NCI-H82 (cell line): ENCODE measurements at places on chromosomes 3 and 15.

DNA sequence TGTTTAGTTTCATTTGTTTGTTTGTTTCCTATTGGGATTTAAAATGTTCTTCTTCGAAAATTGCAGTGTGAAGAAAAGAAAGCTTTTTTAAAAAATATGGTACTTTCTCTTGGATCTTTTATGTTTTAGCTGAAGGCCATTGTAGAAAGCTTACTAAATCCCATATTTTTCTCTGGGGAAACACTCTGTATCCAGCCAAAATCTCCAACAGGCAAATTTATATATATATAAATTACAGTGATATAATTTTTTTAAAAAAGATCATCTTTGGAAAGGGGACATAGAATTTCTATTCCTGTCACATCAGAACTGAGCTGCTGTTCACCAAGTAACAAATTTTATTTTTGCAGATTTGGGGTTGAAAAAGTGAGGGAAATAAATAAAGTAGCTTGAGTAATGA is 19.6 kb upstream of the EPHA3 start:
- DNase-seq: no peak

DNA sequence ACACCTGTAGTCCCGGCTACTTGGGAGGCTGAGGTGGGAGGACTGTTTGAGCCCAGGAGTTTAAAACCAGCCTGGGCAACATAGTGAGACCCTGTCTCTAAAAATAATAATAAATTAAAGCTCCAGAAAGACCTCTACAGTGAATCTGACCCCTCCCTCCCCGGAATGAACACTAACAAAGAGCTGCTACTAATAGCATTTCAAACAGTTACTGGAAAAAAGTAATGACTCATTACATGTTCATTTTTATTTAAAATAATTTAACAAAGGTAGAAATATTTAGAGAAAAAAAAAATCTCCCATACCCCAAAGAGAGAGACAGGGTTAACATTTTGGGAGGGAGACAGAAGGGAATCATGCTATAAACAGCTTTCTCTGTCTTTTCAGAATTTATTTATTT is 2.2 kb upstream of the UBA3 start:
- DNase-seq: no peak

DNA sequence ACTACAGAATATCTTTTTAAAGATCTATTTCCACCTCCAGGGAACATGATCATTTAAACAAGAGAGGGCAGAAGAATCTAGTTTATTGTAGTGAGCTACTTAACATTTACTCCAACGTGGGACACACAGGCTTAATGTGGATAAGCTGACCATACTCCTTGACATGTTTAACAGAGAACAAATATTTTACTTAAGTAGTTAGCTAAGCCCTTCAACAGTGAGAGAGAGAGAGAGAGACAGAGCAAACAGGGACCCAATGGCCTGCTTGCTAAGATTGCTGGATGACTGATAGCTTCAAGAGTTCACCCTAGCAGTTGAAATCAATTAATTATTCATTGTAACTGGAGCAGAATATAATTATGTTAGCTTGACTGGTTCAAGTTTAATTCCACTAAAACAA is 158.6 kb downstream of the ADAM10 start:
- peak; percentile 44 for DNase-seq

GRCh38 chr15:68025835-68026424 is 28.2 kb upstream of the PIAS1 start:
- DNase-seq: no peak

GRCh38 chr3:126996905-126997304 is 14.0 kb downstream of the PLXNA1 start:
- DNase-seq: no peak

DNA sequence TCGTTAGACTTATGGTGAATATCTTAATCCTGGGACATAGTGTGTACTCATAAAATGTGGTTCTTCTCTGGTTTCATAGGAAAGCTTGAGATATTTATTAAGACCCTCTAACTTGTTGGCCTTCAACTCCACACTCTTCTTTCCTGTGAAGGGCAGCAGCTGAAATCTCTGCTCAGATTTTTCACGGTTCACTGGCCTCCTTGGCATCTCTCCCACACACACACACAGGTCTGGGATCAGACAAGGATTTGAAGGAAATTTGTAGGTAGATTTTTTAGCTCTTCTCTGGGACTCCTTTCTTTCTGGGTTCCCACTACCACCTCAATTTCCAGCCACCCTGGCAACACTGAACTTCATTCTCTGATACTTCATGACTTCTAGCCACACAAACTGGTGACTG is 70.2 kb downstream of the MYRIP start:
- DNase-seq: no peak

GRCh38 chr15:65981837-65982626 is 112.7 kb downstream of the RAB11A start:
- peak; percentile 81 for DNase-seq

- no peak for DNase-seq
These were observed 14.4 kb downstream of the ABHD17C start for GRCh38 chr15:80709542-80709941.

GRCh38 chr15:75705854-75706681 is 6.6 kb downstream of the CSPG4 start:
- DNase-seq: no peak

DNA sequence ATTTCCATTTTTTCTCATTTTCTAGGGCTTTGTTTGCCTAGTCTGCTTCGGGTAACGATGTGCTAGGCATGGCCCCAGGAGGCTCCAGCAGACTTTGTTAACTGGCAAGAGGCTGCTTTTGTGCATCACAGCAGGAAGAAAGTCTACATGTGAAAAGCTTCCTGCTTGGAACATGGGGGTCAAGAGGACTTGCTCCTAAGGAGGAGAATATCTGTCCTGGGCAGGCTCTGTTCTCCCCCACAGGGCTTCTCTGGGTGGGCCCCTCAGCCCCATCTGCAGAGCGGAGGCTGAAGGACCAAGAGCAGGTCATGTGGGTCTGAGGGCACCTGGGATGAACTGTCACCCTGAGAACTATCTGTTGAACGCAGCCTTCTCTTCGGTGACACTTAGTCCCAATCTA is 94.7 kb downstream of the CCNL1 start:
- DNase-seq: no peak

GRCh38 chr15:72733941-72734738 is 48.1 kb downstream of the BBS4 start:
- no peak for DNase-seq

DNA sequence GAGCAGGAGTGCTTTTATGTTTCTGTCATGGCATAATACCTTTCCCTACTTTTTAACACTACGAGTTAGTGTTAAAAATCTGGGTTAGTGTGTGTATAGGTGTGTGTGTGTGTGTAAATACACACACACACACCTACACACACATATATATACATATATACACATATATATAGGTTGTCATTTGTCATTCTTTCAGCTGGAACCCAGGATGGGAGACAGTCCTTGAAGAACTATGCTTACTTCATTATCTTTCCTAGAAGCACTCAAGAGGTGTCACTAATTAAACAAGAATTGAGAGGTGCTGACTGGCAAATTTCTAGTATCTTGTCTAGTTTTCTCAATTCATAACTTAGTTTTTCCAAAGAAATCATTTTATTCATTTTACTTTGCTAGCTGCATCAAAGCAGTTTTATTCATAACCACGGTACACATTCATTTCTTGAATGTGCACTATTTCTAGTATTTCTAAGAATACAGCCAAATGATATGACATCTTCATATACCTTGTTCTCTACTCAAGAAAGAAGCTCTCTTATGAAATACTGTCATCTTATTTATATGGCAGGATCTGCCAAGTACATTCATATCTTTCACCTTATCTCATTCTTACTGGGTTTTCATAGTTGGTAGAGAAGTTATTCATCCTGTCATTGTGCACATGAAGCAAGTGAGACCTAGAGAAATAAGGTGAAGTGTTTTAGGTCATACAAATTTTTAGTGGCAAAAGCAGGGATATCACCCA is 46.6 kb downstream of the ISL2 start:
- no peak for DNase-seq

GRCh38 chr15:45093013-45093412 is 21.0 kb downstream of the DUOX2 start:
- DNase-seq: no peak

DNA sequence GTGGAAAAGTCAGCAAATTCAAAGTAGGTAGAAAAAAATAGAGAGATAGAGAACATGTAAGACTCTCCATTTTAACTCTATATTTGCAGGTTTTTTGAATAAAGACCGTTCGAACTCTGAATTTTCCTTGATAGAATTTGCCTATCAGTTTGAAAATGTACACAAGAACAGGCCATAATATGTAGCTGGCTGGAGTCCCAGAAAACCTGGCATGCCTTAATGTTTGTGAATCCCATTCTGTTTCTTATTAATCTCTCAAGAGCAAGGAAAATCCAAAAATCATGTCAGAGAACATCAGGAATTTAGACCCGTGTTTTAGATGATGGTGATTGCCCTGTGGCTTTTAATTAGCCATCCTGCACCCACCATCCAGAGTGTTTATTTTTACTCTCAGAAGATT is 7.2 kb upstream of the CFAP161 start:
- DNase-seq: no peak
